ENCODE measurements at places on chromosomes 4 and X. TPM values are rescaled to one million over a fixed set of nuclear protein-coding genes. Genes with fewer than 3 reads are reported as not detected.

The TRIM60 gene
- total RNA-seq: not detected

The TRIM61 gene
- total RNA-seq: 0.14 TPM

The UCP1 gene
- total RNA-seq: not detected

The CXCL13 gene
- total RNA-seq: not detected

The FGFR3 gene
- 43.6 TPM for total RNA-seq

The ODAPH gene
- not detected for total RNA-seq

The ADGRG4 gene
- total RNA-seq: not detected

The FAM184B gene
- total RNA-seq: not detected

The NPY2R gene
- 0.04 TPM for total RNA-seq

The PLXNB3 gene
- total RNA-seq: not detected

The PRAF2 gene
- total RNA-seq: 6.3 TPM

The ADH6 gene
- not detected for total RNA-seq

The TEX11 gene
- total RNA-seq: 0.37 TPM

The ADH1A gene
- not detected for total RNA-seq

The PPAT gene
- 92.7 TPM for total RNA-seq

The SASH3 gene
- not detected for total RNA-seq

The GAGE2A gene
- 0.70 TPM for total RNA-seq

The PCDH19 gene
- total RNA-seq: 2.4 TPM

The GABRA4 gene
- 0.07 TPM for total RNA-seq

The BMX gene
- total RNA-seq: not detected

The COL4A5 gene
- total RNA-seq: 56.6 TPM

The EVC gene
- total RNA-seq: 4.5 TPM

The CLGN gene
- total RNA-seq: 6.7 TPM

The NRK gene
- total RNA-seq: 2.5 TPM

The DRP2 gene
- total RNA-seq: 0.26 TPM

The LRBA gene
- 47.3 TPM for total RNA-seq
